ENCODE measurements at places on chromosomes 12 and 14. TPM values are rescaled to one million over a fixed set of nuclear protein-coding genes. Genes with fewer than 3 reads are reported as not detected.

DNA sequence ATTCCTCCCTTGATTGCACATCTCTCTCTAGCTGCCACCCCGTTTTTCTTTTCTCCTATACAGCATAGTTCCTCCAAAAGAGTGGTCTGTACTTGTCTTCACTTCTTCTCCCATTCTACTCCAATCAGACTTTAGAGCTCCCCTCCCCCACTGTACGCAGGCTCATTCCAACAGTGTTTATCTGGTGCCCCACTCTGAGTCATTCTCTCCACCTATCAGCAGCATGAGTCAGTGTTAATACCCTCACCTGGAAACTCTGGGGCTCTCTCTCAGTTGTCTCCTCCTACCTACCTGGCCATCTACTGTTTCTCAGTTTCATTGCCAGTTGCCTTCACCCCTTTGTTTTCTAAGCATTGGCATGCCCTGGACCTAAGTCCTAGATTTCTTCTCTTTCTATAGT, 175.1 kb upstream of the ARHGAP5 start:
- H3K4me1 ChIP-seq, result peaks cover 7% of the 10 kb centered on the region
- H3K27me3 ChIP-seq, result no peaks in the 10 kb centered on the region
- no peak overlapping the region for H3K27ac ChIP-seq
- DNase-seq, result no peak
- no peaks in the 10 kb centered on the region for H3K36me3 ChIP-seq

DNA sequence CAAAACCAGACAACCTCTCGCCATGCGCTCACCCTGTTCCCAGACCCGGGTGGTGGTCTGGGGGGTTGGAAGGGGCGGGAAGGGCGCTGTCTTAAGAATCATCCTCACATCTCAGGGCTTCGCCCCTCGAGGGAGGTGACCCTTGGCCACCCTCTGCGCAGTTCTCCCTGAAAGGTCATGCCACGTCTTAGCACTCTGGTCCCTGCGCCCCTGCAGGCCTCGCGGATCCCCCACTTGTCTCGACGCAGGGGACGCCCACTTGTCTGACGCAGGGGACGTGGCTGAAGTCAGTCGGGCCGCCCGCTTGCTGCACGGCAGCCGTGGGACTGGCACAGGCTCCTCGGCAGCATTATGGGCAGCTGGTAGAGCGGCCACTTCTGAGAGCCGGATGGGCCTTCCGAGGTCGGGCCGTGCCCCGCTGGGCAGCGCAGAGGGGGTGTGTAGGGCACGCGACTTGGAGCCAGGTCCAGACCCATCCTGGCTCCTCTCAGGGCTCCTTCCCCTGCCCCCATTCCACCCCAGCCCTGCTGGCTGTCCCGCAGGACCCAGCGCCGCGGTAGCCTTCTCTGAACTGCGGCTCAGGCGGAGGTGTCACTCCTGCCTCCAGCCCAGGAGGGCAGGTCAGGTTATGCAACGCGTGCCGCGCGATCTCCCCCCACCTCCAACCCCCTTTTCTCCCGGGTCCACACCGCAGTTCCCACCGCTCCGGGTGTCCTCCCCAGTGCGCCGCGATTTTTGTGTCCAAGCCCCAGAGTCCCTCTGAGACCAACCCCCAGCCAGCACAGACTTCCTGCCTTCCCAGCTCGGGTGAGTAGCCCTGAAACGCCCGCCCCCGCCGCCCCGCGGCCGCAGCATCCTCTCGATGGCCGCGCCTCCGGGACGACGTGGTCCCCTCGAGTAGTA, 40.9 kb upstream of the CAPRIN2 start:
- H3K36me3 ChIP-seq, result no peaks in the 10 kb centered on the region
- H3K27me3 ChIP-seq, result peaks cover 34% of the 10 kb centered on the region
- no peak overlapping the region for H3K27ac ChIP-seq
- peak overlapping the region; percentile 86 for H3K4me3 ChIP-seq
- H3K4me1 ChIP-seq, result peaks cover 25% of the 10 kb centered on the region

- no peak overlapping the region for H3K4me3 ChIP-seq
- no peaks in the 10 kb centered on the region for H3K36me3 ChIP-seq
- peaks cover 11% of the 10 kb centered on the region for H3K4me1 ChIP-seq
- no peak overlapping the region for H3K27ac ChIP-seq
- H3K27me3 ChIP-seq, result no peaks in the 10 kb centered on the region
- no peak for DNase-seq
Measured at GRCh38 chr12:105562199-105562971, 231.9 kb downstream of the C12orf75 start.

GRCh38 chr14:66443785-66444184, 42.4 kb upstream of the CCDC196 start:
- peaks cover 9% of the 10 kb centered on the region for H3K4me1 ChIP-seq
- DNase-seq, result no peak
- no peaks in the 10 kb centered on the region for H3K27me3 ChIP-seq
- H3K4me3 ChIP-seq, result no peak overlapping the region

DNA sequence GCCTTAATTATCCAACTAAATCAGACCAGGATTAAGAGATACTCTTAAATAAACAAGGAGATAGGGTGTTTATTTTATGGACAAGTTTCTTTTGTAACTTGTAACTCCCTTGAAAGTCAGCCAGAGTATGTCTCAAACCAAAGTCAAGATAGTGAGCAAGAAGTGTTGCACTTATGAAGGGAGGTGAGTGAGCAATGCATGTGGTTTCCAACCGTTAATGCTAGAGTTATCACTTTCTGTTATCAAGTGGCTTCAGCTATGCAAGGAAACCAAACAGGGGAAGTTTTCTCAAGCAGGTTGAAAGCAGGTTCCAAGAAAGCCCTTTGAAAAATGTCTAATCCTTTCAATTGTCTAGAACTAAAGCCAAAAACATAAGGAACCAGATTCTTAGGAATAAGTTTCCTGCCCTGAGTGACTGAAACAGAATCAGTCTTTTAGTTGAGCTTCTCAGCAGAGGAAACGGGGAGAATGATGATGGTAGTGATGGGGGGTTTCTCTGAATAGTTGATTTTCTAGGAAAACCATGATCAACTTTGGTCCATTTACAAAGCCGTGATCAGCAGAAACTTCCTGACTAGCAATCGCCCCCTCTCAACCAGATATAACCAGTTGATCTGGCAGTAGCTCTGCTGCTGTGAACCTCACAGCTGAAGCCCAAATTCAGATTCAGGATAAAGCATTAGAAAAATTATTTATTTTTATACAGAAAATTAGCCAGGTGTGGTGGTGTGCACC, 128.4 kb downstream of the DAD1 start:
- H3K4me3 ChIP-seq, result no peak overlapping the region
- H3K27me3 ChIP-seq, result peaks cover 15% of the 10 kb centered on the region
- no peak for DNase-seq

DNA sequence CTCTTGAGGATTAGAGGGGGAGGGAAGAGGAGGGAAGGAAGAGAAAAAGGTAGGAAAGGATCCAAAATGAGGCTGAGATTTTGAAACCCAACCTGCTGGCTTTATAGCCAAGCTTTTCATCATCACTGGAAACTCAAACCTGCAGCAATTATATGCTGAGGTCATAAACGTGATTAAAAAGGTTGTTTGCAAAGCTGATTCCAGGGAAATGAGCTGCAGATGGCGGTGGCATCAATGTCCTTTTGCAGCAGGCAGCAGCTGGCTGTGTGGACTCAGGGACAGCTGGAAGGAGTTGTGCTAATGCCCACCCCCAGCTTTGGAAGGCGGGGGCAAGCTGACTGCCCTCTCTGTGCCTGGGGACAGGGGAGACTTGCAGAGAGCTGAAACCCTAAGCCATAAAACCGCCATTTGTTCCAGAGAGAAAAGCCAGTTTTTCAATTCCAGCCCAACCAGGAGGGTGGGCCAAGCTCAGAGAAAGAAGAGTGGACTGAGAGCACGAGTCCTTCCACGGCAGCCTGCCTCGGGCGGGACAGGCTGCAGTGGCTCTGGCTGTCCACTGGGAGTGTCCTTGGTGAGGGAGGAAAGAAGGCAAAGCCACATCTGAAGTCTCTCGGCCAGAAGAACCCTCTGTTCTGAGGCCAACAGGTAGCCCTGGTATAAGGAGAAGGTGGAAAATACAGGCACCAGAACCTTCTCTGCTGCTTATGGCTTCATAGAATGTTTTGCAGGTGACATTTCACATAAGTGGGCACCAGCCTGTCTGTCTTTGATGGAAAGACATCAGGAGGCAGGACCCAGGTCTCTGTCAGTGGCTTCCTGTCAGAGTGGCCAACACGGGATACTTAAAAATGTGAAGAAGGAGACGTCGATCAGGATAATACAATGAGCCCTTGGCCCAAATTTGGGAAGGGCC, 90.7 kb downstream of the SINHCAF start:
- no peak overlapping the region for H3K27ac ChIP-seq
- H3K27me3 ChIP-seq, result peaks cover 27% of the 10 kb centered on the region
- peak; percentile 50 for DNase-seq
- H3K36me3 ChIP-seq, result no peaks in the 10 kb centered on the region
- peaks cover 20% of the 10 kb centered on the region for H3K4me1 ChIP-seq

DNA sequence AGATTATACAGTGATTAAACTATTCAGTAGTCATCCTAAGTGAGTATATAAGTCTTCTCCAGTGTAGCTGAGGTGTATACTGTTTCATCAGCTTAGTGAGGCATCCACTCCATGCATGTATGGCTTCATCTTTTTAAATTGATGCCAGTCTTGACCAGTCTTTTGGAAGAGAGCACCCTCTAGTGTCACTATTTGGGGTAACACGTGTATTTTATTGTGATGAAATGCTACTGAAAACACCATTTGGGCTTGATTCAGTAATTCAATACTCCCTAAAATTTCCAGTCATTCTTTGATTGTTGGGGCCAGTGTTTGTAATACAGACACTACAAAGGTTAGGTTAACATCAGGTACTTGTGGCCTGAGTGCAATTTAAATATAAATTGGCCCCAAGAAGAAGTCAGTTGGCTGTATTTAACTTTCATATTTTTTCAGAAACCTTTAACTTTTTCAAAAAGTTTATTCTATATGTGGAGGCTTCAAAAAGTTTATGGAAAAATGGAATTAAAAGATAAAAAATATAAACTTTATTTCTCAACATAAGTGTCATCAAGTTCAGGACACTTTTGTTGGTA, 35.3 kb downstream of the MIPOL1 start:
- H3K4me3 ChIP-seq, result no peak overlapping the region
- no peak overlapping the region for H3K27ac ChIP-seq
- H3K27me3 ChIP-seq, result no peaks in the 10 kb centered on the region
- DNase-seq, result peak; percentile 9

- H3K27me3 ChIP-seq, result no peaks in the 10 kb centered on the region
- no peak overlapping the region for H3K4me3 ChIP-seq
- H3K4me1 ChIP-seq, result peaks cover 36% of the 10 kb centered on the region
- no peak for DNase-seq
- peaks cover 2% of the 10 kb centered on the region for H3K36me3 ChIP-seq
Measured at GRCh38 chr14:63896278-63896720, 43.5 kb downstream of the SYNE2 start.

DNA sequence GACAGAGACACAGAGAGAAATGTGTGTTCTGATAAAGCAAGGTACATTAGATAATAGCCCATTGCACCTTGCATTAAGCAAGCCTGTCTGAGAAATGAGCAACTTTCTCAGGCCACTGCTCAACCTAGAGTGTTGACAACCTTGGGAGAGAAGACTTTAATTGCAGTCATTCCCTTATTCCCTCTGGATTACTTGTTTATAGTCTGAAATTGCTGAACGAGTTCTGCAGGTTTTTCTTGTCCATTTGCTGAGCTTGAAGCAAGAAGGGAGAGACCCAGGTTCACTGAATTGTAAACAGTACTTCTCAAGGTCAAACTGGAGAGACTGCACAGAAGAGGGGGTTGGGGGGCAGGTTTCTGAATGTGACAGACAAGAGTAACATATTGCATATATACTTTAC, 159.4 kb upstream of the PLEKHG7 start:
- H3K27ac ChIP-seq, result no peak overlapping the region
- no peaks in the 10 kb centered on the region for H3K36me3 ChIP-seq
- DNase-seq, result no peak
- H3K4me3 ChIP-seq, result no peak overlapping the region

- peaks cover 54% of the 10 kb centered on the region for H3K4me1 ChIP-seq
- peak overlapping the region; percentile 92 for H3K4me3 ChIP-seq
- H3K36me3 ChIP-seq, result no peaks in the 10 kb centered on the region
Measured at GRCh38 chr12:51424094-51424661, 453 bp upstream of the SLC4A8 start.

DNA sequence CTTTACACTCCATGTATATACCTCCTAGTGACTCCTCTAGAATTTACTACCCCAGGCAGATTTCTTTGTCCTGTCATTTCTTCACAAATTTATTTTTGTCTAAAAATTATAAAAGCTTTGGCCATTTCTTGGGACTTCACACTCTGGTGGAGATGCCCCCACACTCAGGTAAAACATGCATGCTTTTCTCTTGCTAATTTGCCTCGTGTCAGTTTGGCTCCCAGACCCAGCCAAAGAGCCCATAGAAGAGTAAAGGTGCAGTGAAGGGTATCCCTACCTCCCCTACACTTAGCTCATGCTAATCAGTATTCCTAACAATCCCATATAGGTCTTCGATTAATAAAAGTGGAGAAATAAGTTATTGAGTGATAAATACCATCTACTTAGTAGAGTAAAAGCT, 256.5 kb upstream of the KRR1 start:
- no peak overlapping the region for H3K4me3 ChIP-seq
- DNase-seq, result no peak
- no peaks in the 10 kb centered on the region for H3K36me3 ChIP-seq
- peaks cover 52% of the 10 kb centered on the region for H3K4me1 ChIP-seq
- no peaks in the 10 kb centered on the region for H3K27me3 ChIP-seq

DNA sequence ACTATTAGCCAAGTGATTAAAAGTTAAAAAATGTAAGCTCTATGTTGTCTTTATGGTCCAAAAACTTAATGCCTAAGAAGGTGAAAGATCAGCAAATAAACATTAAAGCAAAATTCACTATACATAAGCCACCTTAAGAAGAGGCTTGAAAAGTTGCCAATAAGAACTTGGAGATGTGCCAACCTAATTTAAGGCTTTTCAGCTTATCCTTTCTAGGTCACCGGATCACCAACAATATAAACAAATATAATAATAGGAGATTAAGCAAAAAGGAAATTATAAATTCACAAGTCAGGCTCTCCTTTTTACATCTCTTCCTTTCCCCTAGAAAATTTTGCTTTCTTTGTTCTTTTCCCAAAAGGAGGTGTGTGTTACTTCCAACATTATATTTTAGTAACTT, 30.9 kb downstream of the SLC2A3 start:
- DNase-seq, result no peak
- H3K27me3 ChIP-seq, result no peaks in the 10 kb centered on the region
- peaks cover 15% of the 10 kb centered on the region for H3K4me1 ChIP-seq
- H3K4me3 ChIP-seq, result no peak overlapping the region

GPR68 gene
- total RNA-seq, result 0.14 TPM

OTX2 gene
- total RNA-seq, result 0.84 TPM

BDKRB2 gene
- total RNA-seq, result 0.18 TPM

GALNT16 gene
- total RNA-seq, result 18.5 TPM

CPSF2 gene
- total RNA-seq, result 81.7 TPM

ABCD4 gene
- total RNA-seq, result 98.8 TPM

CACNB3 gene
- total RNA-seq, result 57.4 TPM

SLC5A8 gene
- not detected for total RNA-seq

All from neural crest cell (in vitro differentiated cells).